ENCODE measurements at places on chromosomes 6 and 20. TPM values are rescaled to one million over a fixed set of nuclear protein-coding genes. Genes with fewer than 3 reads are reported as not detected.
A peak's percentile ranks its signal among the peaks of the same experiment; 100 is the strongest.

DNA sequence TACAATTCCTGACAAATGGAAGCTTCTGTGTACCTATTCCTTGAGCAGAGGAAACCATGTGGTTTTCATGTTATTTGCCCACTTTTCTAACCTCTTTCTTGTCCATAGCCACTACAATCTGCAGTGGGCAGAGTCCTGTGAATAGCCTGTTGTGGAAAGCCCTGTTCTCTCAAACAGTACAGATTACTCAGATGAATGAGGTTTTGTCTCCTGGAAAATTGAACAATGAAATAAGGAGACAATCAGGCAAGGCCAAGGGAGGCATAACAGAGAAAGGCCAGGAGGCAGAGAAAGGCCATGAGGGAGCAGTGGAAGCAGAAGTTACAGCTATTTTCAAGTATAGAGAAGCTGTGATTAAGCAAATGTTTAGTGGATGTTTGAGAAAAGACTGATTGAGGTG is 189.3 kb downstream of the GRIK2 start:
- no peak for DNase-seq

PSORS1C2 gene
- not detected for total RNA-seq

GGTLC1 gene
- not detected for total RNA-seq

GRCh38 chr6:5085648-5086293 is 630 bp downstream of the PPP1R3G start:
- peak; percentile 34 for DNase-seq

CPXM1 gene
- 38.5 TPM for total RNA-seq

OR2J3 gene
- total RNA-seq: not detected

DNA sequence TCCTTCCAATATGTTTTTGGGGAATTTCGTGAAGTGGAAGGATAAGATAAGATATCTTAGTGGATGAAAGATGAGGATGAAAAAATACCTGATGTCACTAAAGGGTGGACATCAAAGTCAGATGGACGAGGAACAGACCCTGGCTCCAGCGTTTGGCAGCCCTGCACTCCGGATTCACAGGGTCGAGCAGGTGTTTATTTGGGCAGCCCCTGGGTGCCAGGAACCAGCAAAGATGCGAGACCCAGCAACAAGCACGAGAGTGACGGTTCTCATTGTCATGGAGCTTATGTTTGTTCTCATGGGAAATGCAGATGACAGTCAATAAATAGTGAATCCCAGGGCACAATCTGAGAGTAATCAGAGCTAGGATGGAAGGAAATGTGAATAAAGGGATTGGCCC is 131.1 kb downstream of the PHACTR3 start:
- no peak for DNase-seq

DNA sequence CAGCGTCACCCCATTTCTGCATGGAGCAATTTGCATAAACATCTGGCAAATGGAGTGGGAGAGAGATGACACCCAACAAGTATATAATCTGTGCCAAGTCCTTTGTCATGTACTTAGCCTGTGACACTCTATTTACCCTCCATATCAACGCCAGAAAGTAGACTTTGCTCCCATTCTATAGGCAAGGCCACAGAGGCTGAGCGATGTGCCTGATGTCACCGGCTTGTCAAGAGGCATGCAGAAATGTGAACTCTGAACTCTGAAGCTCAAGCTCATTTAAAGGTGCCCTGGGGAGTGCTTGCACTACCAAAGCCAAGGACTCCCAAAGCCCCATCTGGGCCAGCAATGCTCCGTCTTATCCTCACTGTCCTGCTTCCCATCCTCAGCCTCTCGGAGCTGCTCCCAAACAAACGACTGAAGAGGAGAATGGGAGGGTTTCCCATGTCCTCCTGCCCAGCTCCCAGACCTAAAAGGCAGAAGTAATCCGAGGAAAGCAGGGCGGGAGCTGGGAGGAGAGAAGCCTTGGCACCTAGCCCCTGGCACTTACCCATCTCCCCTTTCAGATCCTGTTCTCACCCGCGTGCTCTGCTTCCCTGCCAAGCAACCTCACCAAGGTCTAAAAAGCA is 9.2 kb downstream of the CPNE5 start:
- peak; percentile 93 for DNase-seq

All from thyroid gland (tissue), 4 donors.